ENCODE measurements at places on chromosomes 4 and X. TPM values are rescaled to one million over a fixed set of nuclear protein-coding genes. Genes with fewer than 3 reads are reported as not detected.

GRCh38 chrX:39605183-39605582 lies 492.6 kb downstream of the BCOR start:
- no peak for DNase-seq

DNA sequence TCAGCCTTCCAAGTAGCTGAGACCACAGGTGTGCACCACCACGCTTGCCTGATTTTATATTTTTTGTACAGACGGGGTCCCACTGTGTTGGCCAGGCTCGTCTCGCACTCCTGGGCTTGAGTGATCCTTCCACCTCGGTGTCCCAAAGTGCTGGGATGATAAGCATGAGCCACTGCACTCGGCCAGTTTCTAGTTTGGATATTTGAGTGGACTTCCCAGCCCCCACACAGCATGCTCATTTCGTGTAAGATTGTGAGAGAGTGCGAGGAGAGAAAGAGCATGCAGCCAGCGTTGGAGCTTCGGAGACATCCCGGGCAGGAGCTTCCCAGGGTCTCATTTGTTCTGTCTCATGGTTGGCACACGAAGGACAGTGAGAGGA lies 31.8 kb downstream of the ARSD start:
- DNase-seq: no peak

DNA sequence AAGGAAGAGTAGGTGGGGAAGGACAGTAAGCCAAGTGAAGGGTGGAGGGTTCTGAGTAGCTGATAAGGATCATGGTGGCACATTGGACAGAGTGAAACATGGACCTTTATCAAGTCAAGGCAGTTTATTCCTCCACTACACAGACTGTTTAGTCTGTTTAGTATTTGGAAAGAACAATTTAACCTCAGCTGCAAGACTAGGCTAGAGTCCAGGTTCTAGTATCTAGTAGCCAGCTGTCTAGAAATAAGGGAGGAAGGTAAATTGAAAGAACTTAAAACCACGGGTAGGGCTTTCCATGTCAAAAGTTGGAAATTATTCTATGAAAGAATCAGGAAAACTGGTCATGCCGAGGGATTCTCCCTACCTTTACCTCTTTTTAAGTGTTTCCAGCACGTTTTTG lies 140.1 kb upstream of the MED14 start:
- DNase-seq: no peak

- DNase-seq: no peak
Measured at GRCh38 chrX:150770623-150771022, 77.4 kb downstream of the MTMR1 start.

DNA sequence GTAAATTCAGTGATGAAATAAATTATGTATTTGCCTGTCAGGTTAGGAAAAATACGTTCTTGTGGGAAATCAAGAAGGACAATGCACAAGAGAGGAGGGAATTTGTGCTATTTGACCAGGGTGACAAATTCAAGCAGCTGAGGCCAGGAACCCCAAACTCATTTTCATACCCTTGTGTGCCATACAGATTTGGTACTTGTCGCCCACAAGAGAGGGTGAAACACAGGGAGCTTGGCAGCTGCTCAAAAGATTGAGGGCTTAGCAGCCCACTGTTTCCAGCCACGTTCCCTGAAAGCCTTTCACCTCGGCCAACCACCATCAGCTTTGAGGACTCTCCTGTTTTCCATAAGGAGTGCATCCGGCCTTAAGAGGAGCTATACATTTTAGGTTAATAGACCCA lies 111.2 kb downstream of the COL25A1 start:
- no peak for DNase-seq

DNA sequence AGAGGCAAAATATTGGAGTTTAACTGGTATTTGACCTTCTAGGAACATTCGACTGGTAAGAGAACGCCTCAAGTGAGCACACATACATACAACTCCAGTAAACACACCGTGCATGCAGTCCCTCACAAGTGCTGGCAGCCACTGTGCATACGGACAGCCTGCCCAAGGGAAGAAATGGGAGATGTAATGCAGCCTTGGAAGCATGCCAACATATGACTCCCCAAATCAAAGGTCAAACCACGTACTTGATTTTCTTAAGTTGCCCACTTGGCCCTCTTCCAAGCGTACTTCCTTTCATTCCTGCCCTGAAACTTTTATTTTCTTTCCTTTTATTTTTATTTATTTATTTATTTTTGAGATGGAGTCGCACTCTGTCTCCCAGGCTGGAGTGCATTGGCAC lies 206.6 kb downstream of the SPRY1 start:
- peak; percentile 42 for DNase-seq

GRCh38 chr4:80096175-80096850 lies 23.3 kb upstream of the ANTXR2 start:
- no peak for DNase-seq

DNA sequence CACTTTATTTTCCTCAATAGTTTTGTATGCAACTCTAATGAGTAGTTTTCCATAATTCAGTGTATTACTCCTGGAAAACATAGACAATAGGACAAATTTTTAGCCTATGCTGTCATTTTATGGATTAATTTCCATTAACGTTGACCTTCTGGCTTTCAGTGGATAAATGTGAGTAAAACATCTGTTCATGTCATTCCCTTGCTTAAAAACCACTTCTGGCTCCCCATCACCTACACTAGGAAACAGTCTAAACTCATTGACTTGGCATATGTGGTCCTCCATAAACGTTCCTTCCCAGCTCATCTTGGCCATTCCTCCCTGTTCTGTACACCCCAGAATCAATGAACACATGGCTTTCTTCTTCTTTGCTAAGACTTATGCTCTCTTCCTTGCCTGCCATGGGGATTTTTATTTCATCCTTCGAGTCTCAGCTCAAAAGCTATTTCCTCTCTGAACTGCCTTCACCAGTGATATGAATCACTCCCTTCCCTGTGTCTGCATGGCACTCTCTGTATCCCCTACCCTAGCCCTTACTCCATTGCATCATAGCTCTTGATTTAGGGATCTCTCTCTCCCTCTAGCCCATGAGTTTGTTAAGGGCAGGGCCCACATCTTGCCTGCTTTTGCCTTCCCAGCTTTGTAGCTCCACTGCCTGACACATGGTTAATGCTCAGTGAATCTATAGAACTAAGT lies 34.8 kb downstream of the DOCK11 start:
- no peak for DNase-seq

DNA sequence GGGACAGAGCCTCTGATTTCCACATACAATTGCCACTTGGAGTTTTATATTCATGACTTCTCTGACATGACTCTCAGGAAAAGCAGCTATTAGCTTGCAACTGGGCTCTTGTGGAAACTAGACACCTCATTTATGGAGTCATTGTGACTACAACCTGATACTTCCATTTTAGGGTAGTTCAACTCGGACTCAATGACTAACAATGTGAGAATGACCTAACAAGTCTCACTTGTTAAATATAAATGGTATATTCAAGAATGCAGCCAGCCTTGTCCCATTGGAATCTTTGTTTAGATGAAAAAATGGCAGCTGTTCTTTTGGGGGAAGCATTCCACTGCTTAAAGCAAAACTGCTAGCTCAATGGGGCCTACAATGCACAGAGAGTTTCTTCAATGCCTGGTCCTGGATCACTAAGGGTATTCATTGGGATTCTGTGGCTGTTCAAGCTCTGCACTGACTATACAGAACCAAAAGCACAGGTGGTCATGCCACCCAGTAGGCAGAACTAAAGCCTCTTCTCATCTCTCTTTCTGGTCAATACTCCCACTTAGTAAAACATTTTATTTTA lies 36.5 kb upstream of the GLRA3 start:
- no peak for DNase-seq

DNA sequence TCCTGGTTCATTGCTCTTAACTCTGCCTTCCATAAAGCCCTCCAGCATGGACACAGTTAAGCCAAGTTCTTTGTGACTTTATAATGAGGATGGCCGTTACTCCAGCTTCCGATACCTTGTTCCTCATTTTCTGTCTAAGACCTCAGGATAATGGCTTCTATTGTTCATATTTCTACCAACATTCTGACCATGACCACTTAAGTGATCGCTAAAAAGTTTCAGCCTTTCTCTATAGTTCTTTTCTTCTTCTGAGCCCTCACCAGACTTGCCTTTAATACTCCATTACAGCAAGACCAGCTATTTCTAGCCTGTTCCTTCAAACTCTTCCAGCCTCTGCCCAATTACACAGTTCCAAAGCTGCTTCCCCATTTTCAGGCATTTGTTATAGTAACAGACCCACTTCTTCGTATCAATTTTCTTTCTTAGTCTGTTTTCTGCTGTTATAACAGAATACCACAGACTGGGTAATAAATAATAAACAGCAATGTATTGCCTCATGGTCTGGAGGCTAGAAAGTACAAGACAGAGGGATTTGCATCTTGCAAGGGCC lies 12.3 kb downstream of the RNF175 start:
- no peak for DNase-seq

GRCh38 chr4:140497747-140498636 lies at the start of gene MGAT4D:
MGAT4D (minus strand) TSS chr4:140498293; CDS start chr4:140498222, 71 bp downstream.
- peak; percentile 6 for DNase-seq

CLDN22 gene
- not detected for total RNA-seq

MORC4 gene
- 8.2 TPM for total RNA-seq

TCP11X2 gene
- total RNA-seq: not detected

SMC1A gene
- 154 TPM for total RNA-seq

NCAPG gene
- 63.3 TPM for total RNA-seq

NAP1L5 gene
- 5.8 TPM for total RNA-seq

Data from activated CD8-positive, alpha-beta T cell treated with anti-CD3 and anti-CD28 coated beads for 36 hours (primary cell).